ENCODE measurements at places on chromosomes 2 and 18.

DNA sequence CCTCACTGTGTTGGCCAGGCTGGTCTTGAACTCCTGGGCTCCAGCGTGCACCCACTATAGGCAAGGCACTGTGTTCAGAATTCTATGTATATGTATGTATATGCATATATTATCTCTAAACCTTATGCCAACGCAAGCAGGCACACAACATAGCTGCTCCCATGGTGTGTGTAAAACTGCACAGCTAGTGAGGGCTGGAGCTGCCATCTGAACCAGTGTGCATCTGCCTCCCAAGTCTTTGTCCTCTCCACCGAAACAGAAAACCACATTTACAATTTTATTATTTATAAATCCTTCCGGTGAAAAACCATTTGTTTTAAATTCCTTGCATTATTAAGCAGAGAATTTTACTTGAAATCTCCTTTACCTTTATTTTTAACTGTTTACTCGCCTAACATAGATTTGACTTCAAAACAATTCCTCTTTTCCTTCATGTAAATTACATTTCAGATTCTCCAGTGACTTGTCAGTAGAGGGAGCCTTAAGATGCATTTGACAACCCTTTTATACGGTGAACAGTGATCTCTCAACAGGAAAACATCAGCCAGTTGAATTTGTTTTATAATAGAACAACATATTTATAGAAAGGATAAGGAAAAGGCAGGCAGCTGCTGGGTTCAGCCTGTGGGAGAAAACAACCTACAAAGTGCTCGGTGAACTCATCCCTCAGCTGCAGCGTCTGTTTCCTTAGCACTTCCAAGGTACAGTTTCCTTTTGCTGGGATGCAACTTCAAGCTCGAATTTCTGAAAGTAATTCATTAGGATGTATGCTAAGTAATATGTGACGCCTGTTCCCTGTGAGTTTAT lies 101.2 kb downstream of the MYT1L start:
- DNase-seq = no peak

GRCh38 chr2:169095621-169096105 lies 26.3 kb downstream of the DHRS9 start:
- no peak for DNase-seq

GRCh38 chr2:72843301-72843700 lies 17.5 kb upstream of the EXOC6B start:
- DNase-seq = no peak

DNA sequence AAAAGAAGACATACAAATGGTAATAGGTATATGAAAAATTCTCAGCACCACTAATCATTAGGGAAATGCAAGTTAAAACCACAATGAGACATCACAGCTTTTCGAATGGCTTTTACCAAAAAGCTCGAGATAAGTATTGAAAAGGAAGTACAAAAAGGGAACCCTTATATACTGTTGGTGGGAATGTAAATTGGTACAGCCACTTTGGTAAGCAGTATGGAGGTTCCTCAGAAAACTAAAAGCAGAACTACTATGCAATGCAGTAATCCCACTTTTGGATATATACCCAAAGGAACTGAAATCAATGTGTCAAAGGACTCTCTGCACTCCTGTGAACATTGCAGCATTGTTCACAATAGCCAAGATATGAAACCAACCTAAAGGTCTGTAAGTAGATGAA lies 107.5 kb upstream of the SPATS2L start:
- DNase-seq = no peak

DNA sequence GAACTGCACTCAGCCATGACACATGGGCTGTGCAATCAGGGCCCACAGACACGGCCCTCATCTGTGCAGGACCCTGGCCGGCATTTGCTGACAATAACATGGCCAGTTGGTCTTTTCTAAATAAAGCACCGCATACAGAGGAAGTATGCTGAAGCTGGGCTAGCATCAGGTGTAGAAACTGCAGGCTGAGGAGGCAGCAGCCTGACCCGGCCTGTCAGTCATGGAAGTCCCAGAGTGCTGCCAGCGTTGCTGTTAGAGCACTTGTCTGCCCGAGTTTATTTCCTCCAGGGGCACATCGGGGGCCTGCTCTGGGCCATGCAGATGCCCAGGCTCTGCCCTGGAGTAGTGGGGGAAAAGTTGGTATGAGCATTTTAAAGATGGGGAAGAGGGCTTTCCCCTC lies 4.1 kb upstream of the PTPN18 start:
- DNase-seq = no peak

GRCh38 chr18:67639872-67640271 lies 123.4 kb upstream of the DSEL start:
- no peak for DNase-seq

DNA sequence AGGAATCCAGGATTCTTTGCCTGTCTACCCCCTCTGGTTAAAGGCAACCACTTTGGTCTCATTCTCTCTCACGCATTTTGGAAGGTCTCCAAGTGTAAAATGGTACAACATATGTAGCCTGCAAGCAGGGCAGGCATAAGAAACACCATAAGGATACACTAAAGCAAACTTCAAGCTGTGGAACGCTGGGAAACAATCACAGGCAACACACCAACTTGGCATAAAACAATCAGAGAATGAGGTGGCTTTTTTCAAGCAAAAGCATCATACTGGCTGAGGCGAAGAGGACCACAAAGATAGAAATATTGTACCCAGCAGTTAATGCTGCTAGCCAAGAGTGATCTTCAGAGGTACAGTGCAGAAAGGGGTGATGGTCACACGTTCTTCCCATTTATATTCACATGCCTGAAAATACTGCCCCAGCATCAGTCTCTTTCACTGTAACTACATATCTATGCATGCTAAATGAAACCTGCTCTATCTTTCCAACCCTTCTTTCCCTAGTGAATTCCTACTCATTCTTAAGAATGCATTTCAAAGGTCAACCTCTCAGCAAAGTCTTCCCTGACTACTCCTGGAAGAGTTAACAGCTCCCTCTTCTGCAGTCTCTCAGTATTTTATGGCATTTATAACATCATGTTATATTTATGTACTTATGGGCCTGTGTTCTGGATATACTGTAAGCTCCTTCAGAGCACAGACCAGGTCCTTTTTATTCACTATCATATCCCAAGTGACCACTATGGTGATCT lies 71.9 kb upstream of the GALNT5 start:
- DNase-seq = no peak

- no peak for DNase-seq
These were observed 131.6 kb upstream of the MSH6 start for GRCh38 chr2:47651296-47651695.

GRCh38 chr18:58235001-58235436 lies 191.0 kb downstream of the NEDD4L start:
- DNase-seq = no peak

DNA sequence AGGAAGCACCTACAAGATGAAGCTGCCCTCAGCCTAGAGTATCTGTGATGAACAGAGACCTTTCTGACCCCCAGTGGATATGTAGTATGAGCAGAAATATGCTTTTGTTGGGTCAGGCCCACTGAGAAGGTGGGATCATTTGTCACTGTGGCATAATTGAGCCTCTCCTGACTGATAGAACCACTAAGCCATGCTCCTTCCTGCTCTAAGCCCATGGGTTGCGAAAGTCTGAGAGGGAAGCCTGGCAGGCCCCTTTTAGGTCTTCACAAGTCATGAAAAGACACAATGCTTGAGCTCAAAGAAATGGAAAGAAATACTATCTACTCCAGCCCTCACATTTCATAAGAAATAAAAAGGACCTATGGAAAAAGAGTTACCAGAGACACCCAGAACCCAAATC lies 127.7 kb downstream of the TNS1 start:
- no peak for DNase-seq

GRCh38 chr2:102094917-102095316 lies 47.6 kb upstream of the IL1R1 start:
- no peak for DNase-seq
